ENCODE measurements at places on chromosomes 13 and 19.

DNA sequence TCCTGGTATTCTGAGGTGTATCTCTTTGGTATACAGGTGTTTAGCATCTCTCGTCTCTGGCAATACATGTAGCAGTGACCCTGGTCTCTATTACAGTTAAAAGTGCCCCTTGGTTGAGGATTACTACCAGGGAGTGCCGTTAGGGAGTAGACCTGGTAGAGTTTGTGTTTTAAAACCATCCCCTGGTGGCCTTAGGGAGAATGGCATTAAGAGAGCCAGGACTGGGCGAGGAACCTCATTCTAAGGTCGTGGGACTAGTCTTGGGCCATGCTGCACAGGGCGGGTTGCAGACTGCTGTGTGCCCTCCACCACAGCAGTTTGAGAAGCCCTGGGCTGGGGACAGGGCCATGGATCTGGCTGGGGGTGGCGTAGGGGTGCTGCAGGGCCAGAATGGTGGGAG, 35.0 kb downstream of the B3GLCT start:
- DNase-seq: no peak

DNA sequence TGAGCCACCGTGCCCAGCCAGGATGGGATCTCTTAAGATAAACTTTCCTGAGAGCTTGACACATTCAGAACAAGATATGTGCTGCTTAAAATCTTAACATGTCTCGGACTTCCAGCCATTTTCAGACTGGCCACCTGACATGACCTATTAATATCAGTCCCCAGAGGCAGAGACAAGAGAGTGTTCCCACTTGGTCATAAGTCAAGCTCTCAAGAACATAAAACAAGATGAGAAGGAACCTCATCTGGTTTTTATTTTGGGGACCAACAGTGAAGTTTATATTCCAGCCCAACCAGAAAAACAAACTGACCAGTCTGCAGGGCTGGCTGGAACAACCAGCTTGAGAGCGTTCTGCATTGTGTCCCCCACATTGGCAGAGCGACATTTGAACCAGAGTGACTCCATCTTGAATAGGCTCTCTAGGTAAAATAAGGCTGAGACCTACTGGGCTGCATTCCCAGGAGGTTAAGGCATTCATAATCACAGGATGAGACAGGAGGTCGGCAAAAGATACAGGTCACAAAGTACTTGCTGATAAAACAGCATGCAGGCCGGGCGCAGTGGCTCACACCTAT, 21.8 kb upstream of the PLEKHF1 start:
- DNase-seq: no peak

GRCh38 chr13:44746690-44747089, 170.6 kb upstream of the TSC22D1 start:
- no peak for DNase-seq

DNA sequence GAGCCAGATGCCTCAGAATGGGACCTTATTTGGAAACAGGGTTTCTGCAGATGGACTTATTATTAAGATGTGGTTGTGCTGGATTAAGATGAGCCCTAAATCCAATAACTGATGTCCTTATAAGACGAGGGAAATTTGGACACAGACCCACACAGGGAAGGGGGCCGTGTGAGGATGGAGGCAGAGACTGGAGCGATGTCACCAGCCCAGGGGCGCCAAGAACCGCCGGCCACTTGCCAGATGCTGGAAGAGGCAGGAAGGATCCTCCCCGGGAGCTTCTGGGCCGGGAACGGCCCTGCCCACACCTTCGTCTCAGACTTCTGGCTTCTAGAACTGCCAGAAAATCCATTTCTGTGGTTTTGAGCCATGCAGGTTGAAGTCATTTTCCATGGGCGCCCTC, 26.6 kb downstream of the GNG7 start:
- no peak for DNase-seq

- DNase-seq: no peak
These were observed 59.0 kb downstream of the NUFIP1 start for GRCh38 chr13:44930280-44930679.

DNA sequence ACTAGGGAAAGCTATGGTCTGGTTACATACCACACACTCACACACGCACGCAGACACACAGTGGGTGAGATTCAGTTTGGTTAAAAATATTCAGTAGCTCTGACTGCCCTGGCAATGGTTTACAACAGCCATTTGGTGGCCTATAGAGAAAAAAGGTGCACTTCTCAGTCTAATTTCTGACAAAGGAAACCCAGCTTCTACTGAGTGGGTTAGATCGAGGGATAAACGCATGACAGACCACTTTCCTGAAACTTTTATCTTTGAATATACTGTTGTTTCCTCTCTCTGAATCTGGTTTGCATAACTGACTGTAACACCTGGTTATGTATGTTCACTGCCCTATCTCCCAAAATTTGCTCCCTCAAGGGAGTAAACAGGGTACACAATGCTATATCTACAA, 2.5 kb downstream of the LIG4 start:
- DNase-seq: no peak

DNA sequence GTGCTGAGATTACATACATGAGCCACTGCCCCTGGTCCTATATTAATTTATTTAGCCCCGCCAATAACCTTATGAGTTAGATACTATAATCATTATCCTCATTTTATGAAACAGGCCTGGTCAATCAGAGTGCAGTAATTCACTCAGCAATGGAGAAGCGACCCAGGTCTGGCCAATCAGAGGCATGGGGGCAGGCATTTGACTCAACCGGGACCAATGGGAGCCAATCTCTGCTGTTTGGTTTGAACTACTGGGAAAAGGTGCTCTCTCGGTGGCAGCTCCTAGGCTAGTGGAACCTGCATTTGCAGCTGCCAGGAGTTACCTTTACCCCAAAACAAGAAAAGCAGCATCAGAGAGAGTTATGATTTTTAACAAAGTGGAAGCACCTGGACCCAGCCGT, 6.6 kb downstream of the SIRT2 start:
- DNase-seq: no peak

DNA sequence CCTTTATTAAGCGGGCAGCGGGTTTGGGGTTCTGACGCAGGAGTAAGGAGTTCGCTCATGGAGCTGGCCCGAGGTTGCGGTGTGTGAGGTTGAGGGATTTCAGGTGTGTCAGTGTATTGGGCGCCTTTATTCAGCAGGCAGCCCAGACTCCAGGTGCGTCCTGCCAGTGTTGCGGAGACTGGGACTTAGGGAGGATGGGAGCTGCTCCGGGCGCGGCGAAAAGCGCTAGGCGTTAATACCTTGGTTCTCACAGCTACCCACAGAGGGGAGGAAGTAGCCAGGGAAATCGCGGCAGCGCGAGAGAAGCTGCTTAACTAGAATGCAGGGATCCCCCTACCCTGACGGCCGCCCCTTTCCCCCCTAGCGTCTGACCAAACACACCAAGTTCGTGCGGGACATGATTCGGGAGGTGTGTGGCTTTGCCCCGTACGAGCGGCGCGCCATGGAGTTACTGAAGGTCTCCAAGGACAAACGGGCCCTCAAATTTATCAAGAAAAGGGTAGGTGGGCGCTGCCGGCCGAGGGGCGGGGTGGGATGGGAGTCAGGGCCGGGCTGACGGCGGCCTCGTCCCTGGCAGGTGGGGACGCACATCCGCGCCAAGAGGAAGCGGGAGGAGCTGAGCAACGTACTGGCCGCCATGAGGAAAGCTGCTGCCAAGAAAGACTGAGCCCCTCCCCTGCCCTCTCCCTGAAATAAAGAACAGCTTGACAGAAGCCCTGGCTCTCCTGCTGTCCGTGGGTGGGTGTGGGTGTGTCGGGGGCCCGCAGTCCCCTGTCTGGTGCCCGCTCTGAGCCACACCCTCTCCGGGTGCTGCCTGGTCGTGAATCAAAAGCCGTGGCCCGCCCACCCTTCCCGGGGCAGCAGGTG, 1.1 kb downstream of the RPL36 start:
- DNase-seq: no peak

DNA sequence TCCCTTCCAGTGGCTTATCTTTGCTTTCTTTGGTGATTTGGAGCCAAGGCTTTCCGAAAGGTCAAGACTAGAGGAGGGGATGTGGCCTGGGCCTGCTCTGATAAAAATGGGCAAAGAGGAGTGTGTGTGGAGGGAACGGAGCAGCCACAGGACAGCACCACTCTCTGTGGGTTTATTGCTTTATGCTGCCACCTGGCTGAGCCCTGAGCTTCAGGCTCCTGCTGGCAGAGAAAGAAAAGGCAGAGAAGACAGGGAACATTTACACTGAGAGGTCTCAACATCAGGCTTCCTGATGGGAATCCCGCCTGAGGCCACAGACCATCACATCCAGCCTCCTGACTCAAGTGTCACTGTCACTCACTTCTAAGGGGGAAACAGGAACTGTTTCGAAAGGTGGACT, 9.2 kb upstream of the GSX1 start:
- no peak for DNase-seq

GRCh38 chr19:29389495-29389894, 136.3 kb upstream of the VSTM2B start:
- DNase-seq: no peak

GRCh38 chr13:20796791-20797508, 23.2 kb upstream of the EEF1AKMT1 start:
- DNase-seq: no peak

- no peak for DNase-seq
These were observed 1.8 kb downstream of the GADD45B start for GRCh38 chr19:2477732-2478191.

DNA sequence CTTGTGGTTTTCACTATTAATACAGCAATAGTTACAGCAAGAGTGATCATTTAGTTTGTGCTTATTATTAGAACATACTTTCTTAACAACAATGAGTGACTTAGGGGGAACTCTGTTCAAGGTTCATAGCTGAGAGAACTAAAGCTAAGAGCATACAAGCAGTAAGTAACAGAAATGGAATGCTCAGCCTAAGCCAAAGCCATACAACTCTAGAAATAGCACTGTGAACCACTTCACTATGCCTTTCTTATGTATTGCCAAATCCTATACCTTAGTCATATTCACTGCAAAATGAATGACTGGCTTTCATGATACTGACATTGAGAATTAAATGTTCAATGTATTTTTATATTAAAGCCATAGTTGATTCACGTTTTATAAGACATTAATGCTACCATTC, 599.7 kb upstream of the SLITRK1 start:
- no peak for DNase-seq

DNA sequence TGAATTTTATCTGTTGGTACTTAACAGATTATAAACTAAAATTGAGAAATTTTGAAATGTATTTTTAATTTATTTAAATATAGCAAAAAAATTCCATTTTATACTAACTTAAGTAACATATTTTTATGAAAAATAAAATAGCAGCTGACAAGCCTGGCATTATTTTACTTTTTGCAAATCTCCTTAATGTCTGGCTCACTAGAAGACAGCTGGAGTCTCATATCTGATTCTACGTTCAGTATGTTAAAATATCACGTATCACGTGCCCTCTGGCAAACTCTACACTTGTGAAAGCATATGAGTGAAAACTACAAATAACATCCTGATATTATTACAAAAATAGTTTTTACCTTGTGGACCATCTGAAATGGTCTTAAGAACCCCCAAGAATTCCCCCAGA, 513.2 kb upstream of the NBEA start:
- no peak for DNase-seq

DNA sequence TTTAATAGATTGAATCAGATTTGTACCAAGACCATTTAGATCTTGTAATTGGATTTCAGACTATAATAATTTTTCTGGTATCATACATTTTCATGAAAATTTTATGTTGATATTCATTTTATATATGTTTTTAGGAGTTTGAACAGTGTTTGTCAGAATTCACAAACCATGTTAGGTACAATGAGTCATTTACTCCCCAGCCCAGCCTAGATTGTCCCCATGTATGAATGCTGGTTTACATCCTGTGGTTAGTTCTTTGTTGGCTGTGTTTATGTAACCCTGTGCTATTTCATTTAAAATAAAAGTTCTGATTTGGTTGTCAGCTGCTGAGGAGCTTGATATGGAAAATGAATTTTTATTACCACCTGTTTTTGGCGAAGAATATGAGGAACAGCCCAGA, 96.7 kb downstream of the GJA3 start:
- DNase-seq: no peak

GRCh38 chr19:15324791-15325519, 7.4 kb downstream of the BRD4 start:
- DNase-seq: no peak

DNA sequence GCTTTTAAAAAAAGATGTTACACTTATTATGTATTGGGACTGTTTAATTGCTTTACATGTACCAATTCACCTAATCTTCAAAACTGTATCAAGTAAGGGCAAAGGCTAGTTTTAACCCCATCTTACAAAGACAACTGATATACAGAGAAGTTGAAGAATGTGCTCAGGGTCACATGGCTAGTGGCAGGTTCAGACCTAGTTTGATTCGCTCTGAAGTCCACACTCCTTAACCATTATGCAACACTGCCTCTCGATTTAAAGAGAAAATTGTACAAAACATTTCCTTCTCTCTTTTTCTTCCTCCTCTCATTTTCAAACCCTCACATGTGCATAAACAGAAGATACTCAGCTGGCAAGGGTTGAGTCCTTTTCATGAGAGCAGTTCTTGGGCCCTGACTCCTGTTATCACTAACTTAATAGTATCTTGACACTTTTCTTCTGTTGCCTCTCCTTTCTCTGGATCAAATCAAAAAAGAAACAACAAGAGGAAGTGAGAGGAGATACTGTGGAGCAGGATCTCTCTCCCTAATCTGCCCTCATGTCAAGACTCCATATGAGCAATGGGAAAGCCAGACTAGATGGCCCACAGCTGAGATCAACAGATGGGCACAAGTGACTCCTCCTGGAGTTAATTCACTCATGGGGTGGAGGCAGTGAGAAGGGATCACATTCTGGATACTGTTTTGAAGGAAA, 19.0 kb upstream of the N4BP2L1 start:
- no peak for DNase-seq

DNA sequence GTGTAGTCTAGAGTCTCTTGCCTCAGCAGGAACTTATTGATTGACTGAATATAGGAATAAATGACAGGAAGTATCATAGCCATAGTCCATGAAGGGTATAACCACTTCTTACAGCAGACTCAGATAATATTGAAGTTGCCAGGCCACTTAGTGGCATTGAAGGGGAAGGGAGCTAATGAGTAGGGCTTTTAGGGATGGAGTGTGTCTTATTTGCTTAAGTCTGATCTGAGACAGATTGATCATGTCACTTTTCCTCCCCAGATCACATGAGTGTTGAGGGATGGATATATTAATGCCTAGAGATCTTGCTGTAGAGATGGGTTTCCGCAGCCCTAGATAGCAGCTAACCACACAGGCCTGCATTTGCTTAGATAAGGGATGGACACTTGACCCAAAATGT, 62.2 kb upstream of the NBEA start:
- DNase-seq: no peak

DNA sequence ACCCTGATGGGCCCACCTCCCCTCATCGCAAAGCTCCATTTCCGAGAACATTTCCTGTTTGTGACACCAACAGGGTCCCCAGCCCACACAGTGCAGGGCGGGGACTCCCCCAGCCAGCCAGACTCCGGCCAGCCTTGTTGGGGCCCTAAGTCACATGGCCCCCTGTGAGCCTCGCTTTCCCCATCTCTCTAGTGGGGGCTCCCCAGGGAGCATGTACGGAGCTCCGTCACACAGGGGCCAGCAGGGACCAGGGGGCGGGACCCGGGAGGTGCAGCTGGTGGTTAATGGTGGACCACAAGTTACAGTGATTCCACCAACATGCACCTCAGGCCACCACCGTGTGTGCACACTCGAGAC, 1.7 kb downstream of the TBXA2R start:
- no peak for DNase-seq

All from activated naive CD8-positive, alpha-beta T cell treated with anti-CD3 and anti-CD28 coated beads, Interleukin-2, amount 50 U/mL, for 16 hours (primary cell).